ENCODE measurements at places on chromosomes 3 and 15. TPM values are rescaled to one million over a fixed set of nuclear protein-coding genes. Genes with fewer than 3 reads are reported as not detected.

GRCh38 chr15:53233801-53234200 lies 443.7 kb upstream of the ONECUT1 start:
- H3K4me3 ChIP-seq: no peak overlapping the region
- no peaks in the 10 kb centered on the region for H3K36me3 ChIP-seq
- no peaks in the 10 kb centered on the region for H3K27me3 ChIP-seq
- DNase-seq: no peak
- H3K4me1 ChIP-seq: no peaks in the 10 kb centered on the region
- no peak overlapping the region for H3K27ac ChIP-seq

GRCh38 chr15:93866476-93866875 lies 364.9 kb upstream of the MCTP2 start:
- H3K27ac ChIP-seq: no peak overlapping the region
- H3K4me1 ChIP-seq: peaks cover 12% of the 10 kb centered on the region
- no peaks in the 10 kb centered on the region for H3K36me3 ChIP-seq
- no peak overlapping the region for H3K4me3 ChIP-seq
- DNase-seq: no peak
- no peaks in the 10 kb centered on the region for H3K27me3 ChIP-seq

Gene AZI2
- 77.5 TPM for polyA plus RNA-seq

DNA sequence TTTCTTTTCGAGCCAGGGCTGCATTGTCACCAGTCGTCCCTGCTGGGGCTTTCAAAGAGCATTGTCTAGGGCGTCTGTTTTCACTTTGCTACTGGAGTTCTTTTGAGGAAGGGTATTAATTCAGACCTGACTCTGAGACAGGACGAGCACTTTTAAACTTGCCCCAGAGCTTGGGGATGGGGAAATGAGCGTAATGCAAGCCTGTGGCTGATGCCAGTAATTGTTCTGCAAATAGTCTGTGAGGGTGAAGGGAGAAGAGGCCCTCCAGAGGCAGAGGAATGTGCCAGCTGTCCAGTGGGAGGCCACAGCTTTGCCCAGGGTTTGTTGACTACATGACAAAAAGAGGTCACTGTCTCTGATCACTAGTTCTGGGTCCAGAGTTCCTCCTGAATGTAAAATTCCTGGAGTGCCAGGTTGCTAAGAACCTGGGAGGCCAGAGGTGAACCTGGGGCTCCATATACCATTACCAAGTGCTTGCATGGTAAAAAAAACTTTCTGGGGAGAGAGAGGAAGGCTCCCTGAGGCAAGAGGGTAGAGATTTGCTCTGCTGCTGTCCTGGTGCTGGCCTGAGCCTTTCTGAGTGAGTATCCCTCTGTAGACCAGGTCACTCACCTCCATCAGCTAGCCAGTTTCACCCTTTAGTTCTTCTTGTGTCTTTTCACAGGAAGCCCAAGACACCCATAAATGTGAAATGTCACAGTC lies 14.8 kb downstream of the EEFSEC start:
- no peaks in the 10 kb centered on the region for H3K4me1 ChIP-seq
- H3K27me3 ChIP-seq: no peaks in the 10 kb centered on the region
- no peak for DNase-seq
- no peaks in the 10 kb centered on the region for H3K36me3 ChIP-seq

Gene HHLA2
- polyA plus RNA-seq: 0.55 TPM

Gene SCN5A
- polyA plus RNA-seq: 0.09 TPM

- H3K27ac ChIP-seq: no peak overlapping the region
- peaks cover 30% of the 10 kb centered on the region for H3K36me3 ChIP-seq
- no peak overlapping the region for H3K4me3 ChIP-seq
- H3K27me3 ChIP-seq: no peaks in the 10 kb centered on the region
- no peaks in the 10 kb centered on the region for H3K4me1 ChIP-seq
These were observed 6.7 kb upstream of the ZBED2 start for GRCh38 chr3:111601810-111602209.

DNA sequence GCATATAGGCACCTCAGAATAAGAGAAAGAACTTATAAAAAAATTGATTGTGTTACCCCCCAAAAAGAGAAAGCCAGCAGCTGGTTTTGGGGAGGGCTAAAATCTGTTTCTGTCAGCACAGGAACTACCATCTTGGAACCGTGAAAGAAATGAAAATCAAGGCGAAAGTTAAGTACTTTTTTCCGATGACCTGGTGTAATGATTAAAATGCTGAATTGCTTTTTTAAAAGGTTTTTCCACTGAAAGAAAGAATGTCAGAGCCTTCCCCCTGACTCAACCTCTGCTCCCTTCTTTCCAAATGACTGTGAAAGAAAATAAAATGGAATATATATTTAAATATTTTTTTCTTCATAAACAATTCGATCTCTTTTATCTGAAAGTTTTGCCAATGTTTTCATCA lies 570.5 kb upstream of the CFAP20DC start:
- H3K36me3 ChIP-seq: no peaks in the 10 kb centered on the region
- no peaks in the 10 kb centered on the region for H3K4me1 ChIP-seq
- H3K4me3 ChIP-seq: no peak overlapping the region
- H3K27ac ChIP-seq: no peak overlapping the region
- H3K27me3 ChIP-seq: no peaks in the 10 kb centered on the region

GRCh38 chr15:72284781-72285180 lies 12.4 kb upstream of the PARP6 start:
- no peak for DNase-seq
- no peak overlapping the region for H3K27ac ChIP-seq
- no peaks in the 10 kb centered on the region for H3K4me1 ChIP-seq
- H3K27me3 ChIP-seq: no peaks in the 10 kb centered on the region
- no peaks in the 10 kb centered on the region for H3K36me3 ChIP-seq
- H3K4me3 ChIP-seq: no peak overlapping the region

Gene IQCF5
- polyA plus RNA-seq: not detected

DNA sequence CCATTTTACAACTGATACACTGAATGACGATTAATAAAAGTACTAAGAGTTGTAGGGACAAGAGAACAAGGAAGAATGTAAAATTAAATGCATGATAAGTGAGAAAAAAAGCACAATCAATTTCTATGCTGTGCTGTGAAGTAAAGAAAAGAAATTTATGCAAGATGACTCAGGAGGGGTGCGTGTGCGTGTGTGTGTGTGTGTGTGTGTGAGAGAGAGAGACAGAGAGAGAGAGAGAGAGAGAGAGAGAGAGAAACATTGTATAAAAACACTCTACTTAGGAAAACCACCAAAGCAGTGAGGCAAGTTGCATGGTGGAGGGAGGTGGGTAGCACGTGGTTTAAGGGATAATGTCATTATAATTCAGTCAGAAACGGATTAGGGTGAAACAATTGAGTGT lies 580.8 kb upstream of the ALCAM start:
- no peaks in the 10 kb centered on the region for H3K4me1 ChIP-seq
- H3K27me3 ChIP-seq: no peaks in the 10 kb centered on the region
- H3K4me3 ChIP-seq: no peak overlapping the region
- no peaks in the 10 kb centered on the region for H3K36me3 ChIP-seq

GRCh38 chr3:50372349-50372748 lies 13.0 kb upstream of the TMEM115 start:
- no peak overlapping the region for H3K4me3 ChIP-seq
- no peaks in the 10 kb centered on the region for H3K27me3 ChIP-seq
- no peaks in the 10 kb centered on the region for H3K36me3 ChIP-seq

Gene AADACL2
- 3.4 TPM for polyA plus RNA-seq

- no peak for DNase-seq
- no peak overlapping the region for H3K4me3 ChIP-seq
- H3K27ac ChIP-seq: no peak overlapping the region
- H3K36me3 ChIP-seq: no peaks in the 10 kb centered on the region
- H3K27me3 ChIP-seq: no peaks in the 10 kb centered on the region
These were observed 283.9 kb upstream of the CTNNB1 start for GRCh38 chr3:40915346-40915865.

DNA sequence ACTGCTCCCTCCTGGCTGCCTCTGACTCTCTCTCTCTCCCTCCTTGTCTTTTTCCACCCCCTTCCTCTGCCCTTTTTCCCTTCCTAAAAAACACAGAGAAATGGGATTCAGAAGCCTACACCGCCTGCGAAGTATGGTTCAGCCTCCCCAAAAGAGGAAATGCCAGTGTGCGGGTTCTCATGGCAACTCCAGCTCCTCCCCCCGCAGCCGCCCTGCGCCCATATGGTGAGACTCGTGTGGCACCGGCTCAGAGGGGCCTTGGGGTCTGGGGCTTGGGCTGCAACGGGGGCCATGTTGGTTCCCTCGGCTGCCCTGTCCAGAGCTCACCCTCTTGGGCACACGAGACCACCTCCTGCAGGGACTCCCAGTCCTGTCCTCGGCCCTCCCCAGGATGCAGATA lies 23.6 kb upstream of the LINGO1 start:
- H3K4me1 ChIP-seq: no peaks in the 10 kb centered on the region
- no peaks in the 10 kb centered on the region for H3K27me3 ChIP-seq
- H3K27ac ChIP-seq: no peak overlapping the region

- H3K27ac ChIP-seq: no peak overlapping the region
- H3K36me3 ChIP-seq: no peaks in the 10 kb centered on the region
- no peaks in the 10 kb centered on the region for H3K27me3 ChIP-seq
- DNase-seq: no peak
- H3K4me1 ChIP-seq: peaks cover 17% of the 10 kb centered on the region
These were observed 285.2 kb upstream of the TLE3 start for GRCh38 chr15:70382762-70383458.

DNA sequence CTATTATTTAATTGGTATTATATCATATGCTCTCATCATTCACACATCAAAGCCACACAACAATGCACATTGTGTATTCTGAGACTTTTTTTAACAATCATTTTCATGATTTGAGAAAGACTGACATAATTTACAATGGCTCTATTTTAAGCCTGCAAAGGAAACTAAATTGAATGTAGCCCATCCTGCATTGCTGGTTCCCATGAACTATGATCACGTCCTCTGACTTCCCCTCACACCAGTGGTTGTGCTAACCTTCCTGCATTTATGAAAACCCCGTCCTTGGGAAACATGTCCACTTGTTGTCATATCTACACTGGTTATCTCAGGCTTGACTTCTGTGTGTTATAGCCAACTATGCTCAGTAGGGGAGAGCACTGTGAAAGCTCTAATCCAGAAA lies 546.2 kb downstream of the MECOM start:
- no peaks in the 10 kb centered on the region for H3K36me3 ChIP-seq
- H3K27ac ChIP-seq: no peak overlapping the region
- H3K4me1 ChIP-seq: no peaks in the 10 kb centered on the region
- H3K27me3 ChIP-seq: no peaks in the 10 kb centered on the region

GRCh38 chr15:81950841-81951414 lies 94.9 kb downstream of the MEX3B start:
- H3K27ac ChIP-seq: no peak overlapping the region
- no peaks in the 10 kb centered on the region for H3K4me1 ChIP-seq
- no peak for DNase-seq
- H3K36me3 ChIP-seq: no peaks in the 10 kb centered on the region
- H3K4me3 ChIP-seq: no peak overlapping the region

GRCh38 chr3:119230071-119230470 lies 10.6 kb downstream of the B4GALT4 start:
- no peaks in the 10 kb centered on the region for H3K27me3 ChIP-seq
- peaks cover 15% of the 10 kb centered on the region for H3K36me3 ChIP-seq
- no peak overlapping the region for H3K27ac ChIP-seq
- H3K4me1 ChIP-seq: no peaks in the 10 kb centered on the region
- no peak overlapping the region for H3K4me3 ChIP-seq

Gene INSYN1
- 1.1 TPM for polyA plus RNA-seq

- H3K27ac ChIP-seq: no peak overlapping the region
- peaks cover 7% of the 10 kb centered on the region for H3K4me1 ChIP-seq
- no peak for DNase-seq
- H3K36me3 ChIP-seq: no peaks in the 10 kb centered on the region
These were observed 3.4 kb upstream of the CEP152 start for GRCh38 chr15:48814286-48814685.

Gene DUOXA2
- polyA plus RNA-seq: 0.23 TPM

GRCh38 chr3:178551916-178552321 lies 15.7 kb downstream of the KCNMB2 start:
- no peaks in the 10 kb centered on the region for H3K36me3 ChIP-seq
- H3K27ac ChIP-seq: no peak overlapping the region
- H3K27me3 ChIP-seq: no peaks in the 10 kb centered on the region
- H3K4me3 ChIP-seq: no peak overlapping the region
- no peaks in the 10 kb centered on the region for H3K4me1 ChIP-seq

GRCh38 chr3:194711913-194712312 lies 26.2 kb downstream of the FAM43A start:
- no peaks in the 10 kb centered on the region for H3K4me1 ChIP-seq
- no peak overlapping the region for H3K27ac ChIP-seq
- no peaks in the 10 kb centered on the region for H3K36me3 ChIP-seq
- no peak for DNase-seq
- no peaks in the 10 kb centered on the region for H3K27me3 ChIP-seq
- no peak overlapping the region for H3K4me3 ChIP-seq

- H3K4me1 ChIP-seq: peaks cover 3% of the 10 kb centered on the region
- H3K36me3 ChIP-seq: peaks cover 3% of the 10 kb centered on the region
- DNase-seq: no peak
- H3K4me3 ChIP-seq: no peak overlapping the region
These were observed 54.3 kb downstream of the RAB7A start for GRCh38 chr3:128780101-128780837.
